Stimulated activated CD4-positive, alpha-beta T cell treated with anti-CD3 and anti-CD28 coated beads, Interleukin-1b, Interleukin-23, amount 100 ng/mL, for 1 hour (primary cell): ENCODE measurements at places on chromosomes 11 and 22.

DNA sequence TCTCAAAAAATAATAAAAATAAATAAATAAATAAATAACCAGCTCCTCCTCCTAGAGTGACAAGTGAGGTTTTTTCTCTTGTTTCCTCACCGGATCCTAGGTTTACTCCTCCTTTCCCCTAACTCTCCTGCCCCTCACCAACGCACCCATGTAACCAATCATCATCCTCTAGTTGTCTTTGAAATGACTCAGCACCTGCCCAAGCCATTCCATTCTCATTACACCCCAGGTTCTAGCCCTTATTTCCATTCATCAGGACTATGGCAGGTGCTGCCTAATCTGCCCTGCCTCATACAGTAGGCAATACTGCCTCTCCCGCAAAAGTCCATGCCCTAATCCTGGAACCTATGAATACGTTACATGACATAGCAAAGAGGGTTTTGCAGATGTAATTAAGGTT lies 60.4 kb downstream of the BUD13 start:
- DNase-seq: no peak

GRCh38 chr11:89163686-89164085 lies 14.0 kb upstream of the TYR start:
- DNase-seq: no peak

GRCh38 chr22:35752863-35753189 lies 35.2 kb downstream of the APOL5 start:
- DNase-seq: no peak

DNA sequence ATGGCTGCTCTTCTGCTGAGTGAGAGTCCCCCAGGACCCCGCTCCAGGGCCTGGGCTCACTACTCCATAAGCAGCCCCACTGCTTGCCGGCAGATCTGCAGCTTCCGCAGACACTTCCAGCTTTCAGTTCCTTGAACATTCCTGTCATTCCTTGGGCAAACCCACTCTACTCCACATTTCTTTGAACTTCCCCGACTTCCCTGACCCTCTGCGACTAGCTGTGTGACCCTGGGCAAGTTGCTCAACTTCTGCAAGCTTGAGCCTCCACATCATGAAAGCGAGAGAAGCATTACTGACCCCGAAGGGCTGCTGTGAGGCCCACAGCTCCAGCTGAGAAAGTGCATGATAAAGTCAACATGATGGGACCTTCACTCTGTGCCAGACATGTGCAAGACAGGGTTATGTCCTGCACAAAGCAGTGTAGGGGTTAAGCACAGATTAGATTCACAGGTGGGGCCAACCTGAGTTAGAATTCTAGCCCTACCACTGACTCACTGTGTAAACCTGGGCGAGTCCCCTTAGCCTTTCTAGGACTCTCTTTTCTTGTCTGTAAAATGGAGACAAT lies 51.8 kb downstream of the THAP12 start:
- no peak for DNase-seq

DNA sequence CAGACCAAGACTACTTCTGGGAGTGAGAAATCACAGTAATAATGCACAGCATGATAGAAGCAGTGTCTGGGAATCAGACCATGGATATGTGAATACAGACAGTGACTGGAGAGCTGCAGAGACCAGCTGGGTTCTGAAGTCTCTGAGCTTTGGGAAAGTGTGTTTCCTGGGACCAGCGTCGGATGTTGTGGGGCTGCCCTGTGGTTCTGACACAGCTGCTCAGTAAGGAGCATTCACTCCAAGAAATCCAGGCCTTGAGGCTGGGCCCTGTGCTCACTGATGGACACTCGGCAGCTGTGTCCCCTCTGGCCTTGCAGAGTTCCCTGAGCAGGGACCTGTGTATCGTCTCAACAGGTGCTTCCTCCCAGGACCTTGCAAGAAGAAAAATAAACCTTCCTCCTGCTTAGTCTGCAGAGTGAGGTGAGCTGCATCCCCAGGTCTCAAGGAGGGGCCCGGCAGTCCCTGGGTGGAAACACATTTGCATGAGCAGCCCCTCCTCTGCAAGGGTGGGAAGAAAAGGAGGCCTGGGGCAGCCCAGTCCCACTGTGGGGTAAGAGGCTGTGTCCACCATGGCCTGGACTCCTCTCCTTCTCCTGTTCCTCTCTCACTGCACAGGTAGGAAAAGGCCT lies 107.9 kb downstream of the VPREB1 start:
- no peak for DNase-seq

- no peak for DNase-seq
Measured at GRCh38 chr11:63573881-63574855, 11.0 kb upstream of the PLAAT2 start.

GRCh38 chr22:22945195-22945594 lies 57.6 kb downstream of the IGLL5 start:
- DNase-seq: no peak

DNA sequence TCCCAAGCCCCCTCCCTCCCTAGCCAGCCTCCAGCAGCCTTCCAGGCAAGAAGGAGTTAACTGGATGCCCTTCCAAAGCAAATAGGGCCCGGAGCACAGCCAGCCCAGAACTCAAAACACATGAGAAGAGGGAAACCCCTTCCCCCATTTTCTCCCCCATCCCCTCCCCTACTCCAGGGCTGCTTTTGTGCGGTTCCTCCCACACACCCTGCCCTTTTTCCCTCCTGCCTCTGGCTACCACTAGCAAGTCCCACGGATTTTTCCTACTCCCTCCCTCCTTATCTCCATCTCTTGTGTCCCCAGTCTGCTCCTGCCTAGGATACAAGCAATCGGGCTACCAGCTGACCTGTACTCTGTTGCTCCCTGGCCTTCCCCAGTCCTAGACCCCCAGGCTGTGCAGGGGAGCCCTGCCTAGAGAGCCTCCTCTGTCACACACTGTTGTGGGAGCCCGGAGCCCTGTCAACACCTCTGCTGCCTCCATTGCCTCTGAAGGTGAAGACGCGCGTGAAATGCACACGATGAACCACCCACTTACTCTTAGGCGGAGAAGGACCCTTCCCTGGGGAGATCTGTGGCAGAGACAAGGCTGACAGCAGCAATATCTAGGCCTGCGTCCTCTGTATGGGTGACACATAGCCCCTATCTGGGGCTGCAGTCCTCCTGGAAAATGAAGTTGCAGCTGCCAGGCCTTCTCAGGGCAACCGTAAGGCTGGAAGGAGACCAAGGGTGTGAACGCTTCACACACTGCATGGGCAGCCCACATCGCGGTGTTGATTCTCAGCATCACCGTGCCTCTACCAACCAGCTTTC lies 282.8 kb downstream of the MN1 start:
- no peak for DNase-seq

- DNase-seq: no peak
Measured at GRCh38 chr11:73249853-73250783, 22.0 kb upstream of the P2RY6 start.

DNA sequence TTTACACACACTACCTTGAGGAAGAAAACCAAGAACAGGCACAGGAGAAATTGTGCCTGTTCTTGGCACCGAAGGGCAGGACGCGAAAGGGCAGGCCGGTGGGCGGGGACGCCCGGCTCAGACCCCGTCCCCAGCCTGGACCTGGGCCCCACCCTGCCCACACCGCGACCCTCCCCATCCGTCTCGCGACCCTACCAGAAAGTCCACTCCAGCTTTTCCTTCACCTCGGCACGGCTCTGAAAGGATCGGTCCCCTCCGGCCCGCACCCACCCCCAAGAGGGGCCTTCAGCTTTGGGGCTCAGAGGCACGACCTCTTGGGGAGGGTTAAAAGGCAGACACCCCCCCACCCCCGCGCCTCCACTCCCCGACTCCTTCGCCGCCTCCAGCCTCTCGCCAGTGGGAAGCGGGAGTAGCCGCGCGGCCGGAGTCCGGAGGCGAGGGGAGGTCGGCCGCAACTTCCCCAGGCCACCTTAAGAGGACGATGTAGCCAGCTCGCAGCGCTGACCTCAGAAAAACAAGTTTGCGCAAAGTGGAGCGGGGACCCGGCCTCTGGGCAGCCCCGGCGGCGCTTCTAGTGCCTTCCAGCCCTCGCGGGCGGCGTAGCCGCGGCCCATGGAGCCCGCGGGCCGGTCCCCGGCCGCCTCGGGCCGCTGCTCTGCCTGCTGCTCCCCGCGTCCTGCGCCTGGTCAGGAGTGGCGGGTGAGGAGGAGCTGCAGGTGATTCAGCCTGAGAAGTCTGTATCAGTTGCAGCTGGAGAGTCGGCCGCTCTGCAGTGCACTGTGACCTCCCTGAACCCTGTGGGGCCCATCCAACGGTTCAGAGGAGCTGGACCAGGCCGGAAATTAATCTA lies 4.4 kb downstream of the SEC14L6 start:
- no peak for DNase-seq

GRCh38 chr22:25827415-25827814 lies 85.4 kb downstream of the MYO18B start:
- DNase-seq: no peak

DNA sequence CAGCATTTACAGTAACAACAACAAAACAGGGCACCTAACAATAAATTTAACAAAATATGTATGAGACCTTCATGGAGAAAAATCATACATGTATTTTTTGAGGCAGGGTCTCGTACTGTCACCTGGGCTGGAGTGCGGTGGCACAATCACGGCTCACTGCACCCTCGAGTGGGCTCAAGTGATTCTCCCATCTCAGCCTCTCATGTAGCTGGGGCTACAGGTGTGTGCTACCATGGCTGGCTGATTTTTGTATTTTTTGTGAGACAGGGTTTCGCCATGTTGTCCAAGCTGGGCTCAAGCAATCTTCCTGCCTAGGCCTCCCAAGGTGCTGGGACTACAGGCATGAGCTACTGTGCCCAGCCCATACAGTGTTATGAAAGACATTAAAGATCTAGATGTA lies 278.1 kb downstream of the SWAP70 start:
- DNase-seq: no peak

DNA sequence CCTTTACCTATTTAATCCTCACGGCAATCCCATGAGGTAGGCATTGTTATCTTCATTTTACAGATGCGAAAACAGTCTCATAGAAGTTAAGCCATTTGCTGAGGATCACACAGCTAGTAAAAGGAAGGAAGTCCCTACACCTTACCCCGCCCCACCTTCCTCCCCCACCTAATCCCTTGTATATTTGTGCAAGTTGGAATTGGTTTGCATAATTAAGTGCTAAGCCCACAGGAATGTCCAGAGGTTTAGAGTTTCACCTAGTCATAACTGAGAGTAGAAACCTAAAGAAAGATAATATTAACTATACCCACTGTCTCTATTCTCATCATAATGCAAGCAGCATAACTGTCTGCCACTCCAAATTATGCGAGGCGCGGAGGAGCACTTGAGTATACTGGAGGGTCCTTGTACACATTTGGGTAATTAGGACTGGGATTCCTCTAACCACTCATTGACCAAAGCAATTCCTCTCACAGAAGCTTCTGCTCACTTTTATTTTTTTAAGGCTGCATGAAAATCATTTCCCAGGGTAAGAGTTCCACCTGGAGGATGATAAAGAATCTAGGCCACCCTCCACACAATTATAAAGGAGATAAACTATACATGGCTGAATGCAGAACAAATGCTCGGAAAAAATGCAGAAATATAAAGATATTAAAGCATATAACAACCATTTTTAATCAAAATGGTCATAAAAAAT lies 199.9 kb downstream of the FAM181B start:
- no peak for DNase-seq

DNA sequence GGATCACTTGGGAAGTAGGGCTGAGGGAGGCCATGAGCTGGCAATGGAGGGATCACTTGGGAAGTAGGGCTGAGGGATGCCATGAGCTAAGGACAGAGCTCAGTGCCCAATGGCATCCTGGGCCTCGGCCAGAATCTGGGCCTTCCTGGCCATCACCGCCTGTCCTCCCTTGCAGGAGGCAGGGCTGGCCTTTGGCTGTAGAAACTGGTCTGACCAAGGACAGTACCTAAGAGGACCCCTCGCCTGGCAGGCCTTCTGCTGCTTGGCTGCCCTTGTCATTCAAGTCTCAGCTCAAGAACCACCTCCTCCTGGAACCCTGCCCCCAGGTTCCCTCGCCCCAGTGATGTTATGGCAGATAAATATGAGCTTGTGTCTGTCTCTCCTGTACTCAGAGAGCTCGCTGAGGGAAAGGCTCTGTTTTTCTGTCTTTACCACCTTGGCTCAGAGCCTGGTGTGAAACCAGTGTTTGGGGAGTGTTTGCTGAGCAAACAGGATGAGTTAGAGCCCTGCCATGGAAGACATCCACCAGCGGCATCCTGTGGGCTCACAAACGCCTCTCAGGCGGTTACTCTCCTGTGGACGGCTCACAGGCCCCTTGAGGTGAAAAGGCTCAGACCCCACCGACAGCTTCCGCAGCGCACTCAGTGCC lies 19.3 kb upstream of the RASL10A start:
- DNase-seq: no peak

- no peak for DNase-seq
Measured at GRCh38 chr11:67254798-67255197, 11.5 kb upstream of the GRK2 start.

DNA sequence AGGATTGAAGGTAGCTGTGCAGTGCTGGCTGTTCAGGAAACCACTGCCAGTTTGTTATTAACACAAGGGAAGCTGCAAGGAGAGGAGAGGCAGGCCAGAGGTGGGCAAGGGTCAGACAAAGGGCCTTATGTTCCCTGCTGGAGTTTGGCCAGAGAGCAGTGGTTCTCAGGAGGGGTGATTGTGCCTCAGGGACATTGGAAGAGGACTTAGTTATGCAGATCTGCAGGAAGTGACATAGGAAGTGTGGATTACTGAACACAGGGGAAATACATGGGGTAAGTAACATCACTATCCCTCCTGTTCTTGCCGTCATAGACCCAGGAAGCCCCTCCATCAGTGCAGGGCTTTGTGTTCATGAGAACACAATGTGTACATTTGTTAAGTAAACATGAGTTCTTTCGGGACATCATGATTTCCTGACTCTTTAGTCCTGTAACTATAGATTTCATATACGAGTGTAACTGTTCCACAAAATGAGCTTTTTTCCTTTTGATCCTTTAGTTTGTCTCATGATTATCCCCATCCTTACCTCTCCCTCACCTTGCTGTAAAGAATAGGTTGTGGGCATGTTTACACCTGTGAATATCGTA lies 5.9 kb downstream of the SRRD start:
- DNase-seq: no peak

DNA sequence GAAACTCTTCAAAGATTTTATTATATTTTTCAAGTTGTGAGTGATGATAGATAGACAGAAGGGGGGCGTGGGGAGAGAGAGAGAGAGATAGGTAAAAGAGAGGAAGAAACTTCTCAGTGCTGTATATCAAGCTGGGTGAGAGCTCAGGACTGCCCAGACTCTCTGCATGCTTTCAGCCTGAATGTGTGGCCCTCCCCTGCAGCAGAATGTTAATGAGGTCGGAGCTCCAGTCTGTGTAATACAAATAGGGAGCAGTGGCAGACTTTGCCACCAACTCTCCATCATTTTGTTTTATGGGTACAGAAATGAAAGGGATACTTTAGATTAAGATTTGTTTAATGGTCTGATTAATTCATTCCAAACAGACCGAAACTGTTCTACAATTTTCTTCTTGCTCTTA lies 752.8 kb downstream of the OPCML start:
- DNase-seq: no peak
